ENCODE measurements at places on chromosomes 2 and 18.

DNA sequence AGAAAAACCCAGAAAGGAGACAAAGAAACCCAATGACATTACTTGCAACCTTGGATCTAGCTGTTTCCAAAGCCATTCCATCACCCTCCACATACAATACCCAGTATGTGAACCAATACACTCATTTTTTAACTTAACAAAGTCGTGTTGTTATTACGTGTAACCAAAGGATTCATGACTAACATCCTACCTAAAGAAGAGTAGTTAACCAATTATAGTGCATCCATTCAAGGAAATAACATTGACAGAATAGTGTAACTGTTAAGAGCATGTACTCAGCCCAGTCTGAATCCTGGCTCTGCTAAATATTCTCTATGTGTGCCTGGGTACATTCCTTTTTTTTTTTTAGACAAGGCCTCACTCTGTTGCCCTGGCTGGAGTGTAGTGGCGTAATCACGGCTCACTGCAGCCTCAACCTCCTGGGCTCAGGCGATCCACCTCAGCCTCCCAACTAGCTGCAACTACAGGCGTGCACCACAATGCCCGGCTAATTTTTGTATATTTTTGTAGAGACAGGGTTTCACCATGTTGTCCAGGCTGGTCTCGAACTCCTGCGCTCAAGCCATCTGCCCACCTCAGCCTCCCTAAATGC lies 9.9 kb downstream of the TLK1 start:
- DNase-seq, result no peak

DNA sequence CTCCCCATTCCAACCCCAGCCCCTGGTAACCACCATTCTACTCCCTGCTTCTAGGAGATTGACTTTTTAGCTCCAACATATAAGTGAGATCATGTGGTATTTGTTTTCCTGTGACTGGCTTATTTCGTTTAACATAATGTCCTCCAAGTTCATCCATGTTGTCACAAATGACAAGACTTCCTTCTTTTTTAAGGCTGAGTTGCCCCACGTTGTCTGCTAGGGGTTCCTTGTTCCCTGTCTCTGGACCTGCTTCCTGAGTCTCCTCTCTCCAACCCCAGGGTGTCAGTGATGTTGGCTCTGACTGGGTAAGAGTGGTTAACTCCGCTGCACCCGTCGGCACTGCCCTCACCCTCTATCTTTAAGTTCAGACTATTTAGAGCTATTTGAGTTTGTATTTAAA lies 175.2 kb downstream of the SH3RF3 start:
- no peak for DNase-seq

DNA sequence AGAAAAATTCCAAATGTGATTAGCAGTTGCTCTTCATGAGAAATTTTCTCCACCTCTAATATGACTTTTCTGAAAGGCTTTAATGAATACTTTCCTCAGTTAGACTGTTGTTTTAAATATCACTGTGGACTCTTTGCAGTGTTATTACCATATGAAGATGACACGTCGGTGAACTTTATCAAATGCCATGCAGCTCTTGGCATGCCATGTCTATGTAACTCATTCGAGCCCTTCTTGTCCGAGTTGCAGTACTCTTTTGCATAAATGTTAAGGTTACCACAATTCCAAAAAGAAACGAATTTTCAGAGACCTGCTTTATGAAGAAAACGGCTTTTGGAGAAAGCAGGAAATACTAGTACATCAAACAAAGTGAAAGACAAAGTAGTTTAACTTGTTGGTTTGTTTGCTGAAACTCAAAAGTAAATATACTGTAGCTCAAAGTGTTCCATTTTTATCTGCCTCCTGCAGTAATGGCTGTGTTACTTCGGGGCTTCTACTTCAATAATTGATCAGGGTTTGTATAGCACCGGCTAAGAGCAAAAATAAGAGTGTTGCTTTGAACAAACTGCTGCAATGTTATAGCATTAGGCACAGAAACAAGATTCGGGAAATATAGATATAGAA lies 204.1 kb downstream of the ARHGAP15 start:
- no peak for DNase-seq

GRCh38 chr2:239566995-239567568 lies 166.3 kb upstream of the HDAC4 start:
- DNase-seq, result no peak

DNA sequence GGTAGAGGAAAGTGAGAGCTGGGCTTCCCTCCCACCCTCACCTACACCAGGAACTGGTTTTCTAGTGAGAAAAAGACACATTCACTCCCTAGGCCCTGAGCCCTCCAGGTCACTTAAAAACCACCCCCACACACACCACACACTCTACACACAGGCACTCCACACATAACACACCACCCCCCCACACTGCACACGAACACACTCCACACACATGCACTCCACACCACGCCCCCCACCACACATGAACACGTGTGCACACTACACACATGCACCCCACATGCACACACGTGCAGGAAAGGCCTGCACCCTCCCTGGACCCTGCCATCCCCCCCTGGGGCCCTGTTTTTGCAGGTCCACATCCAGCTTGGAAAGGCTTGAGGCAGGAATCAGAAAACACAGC lies 67.6 kb downstream of the RALBP1 start:
- DNase-seq, result no peak

GRCh38 chr2:82256983-82257632 lies 1952.6 kb upstream of the LRRTM1 start:
- DNase-seq, result no peak

- no peak for DNase-seq
These were observed 69.9 kb downstream of the KCNH7 start for GRCh38 chr2:162768656-162769055.

GRCh38 chr2:5190023-5190422 lies 502.2 kb upstream of the SOX11 start:
- no peak for DNase-seq

DNA sequence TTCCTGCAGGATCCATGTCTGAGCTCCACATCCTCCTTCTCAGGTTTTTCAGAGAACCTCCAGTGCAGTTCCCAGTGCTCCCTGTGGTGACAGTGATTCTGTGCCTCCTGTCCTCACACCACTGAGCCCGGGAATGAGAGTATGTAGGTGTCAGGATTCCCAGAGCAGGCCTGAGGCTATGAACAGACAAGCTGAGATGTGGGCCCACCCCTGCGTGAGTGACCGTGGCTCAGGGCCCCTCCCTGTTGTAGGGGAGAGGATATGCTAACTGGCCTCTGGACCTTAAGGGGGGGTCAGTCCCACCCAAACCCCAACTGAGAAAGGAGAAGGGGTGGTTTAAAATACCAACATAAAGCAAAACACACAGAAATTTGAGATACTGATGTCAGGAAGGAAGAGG lies 104.8 kb upstream of the RAB12 start:
- DNase-seq, result no peak

GRCh38 chr18:57941841-57942489 lies 102.1 kb upstream of the NEDD4L start:
- no peak for DNase-seq

GRCh38 chr18:24470022-24470618 lies 9.7 kb downstream of the HRH4 start:
- no peak for DNase-seq

GRCh38 chr2:219596954-219597551 lies 604 bp upstream of the STK11IP start:
- DNase-seq, result no peak

DNA sequence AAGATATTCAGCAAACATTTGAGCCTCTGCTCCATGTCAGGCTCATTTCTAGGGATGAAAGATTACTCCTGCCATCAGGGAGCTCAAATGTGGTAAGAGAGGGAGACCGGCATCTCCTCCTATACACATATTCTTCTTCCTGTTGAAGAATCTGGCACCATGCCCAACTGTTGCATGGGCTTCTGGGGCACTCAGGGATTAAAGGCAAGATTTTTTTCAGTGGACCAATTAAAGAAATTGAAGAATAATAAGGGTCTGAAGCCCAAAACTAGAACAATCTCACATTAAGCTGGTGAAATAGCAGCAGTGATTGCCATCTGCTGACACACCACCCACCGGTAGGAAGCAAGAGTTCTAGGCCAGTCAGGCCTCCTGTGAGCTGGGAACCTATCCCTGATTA lies 145.4 kb upstream of the LYPD6 start:
- DNase-seq, result no peak

- DNase-seq, result no peak
These were observed 617.4 kb upstream of the SALL3 start for GRCh38 chr18:78362198-78362597.

DNA sequence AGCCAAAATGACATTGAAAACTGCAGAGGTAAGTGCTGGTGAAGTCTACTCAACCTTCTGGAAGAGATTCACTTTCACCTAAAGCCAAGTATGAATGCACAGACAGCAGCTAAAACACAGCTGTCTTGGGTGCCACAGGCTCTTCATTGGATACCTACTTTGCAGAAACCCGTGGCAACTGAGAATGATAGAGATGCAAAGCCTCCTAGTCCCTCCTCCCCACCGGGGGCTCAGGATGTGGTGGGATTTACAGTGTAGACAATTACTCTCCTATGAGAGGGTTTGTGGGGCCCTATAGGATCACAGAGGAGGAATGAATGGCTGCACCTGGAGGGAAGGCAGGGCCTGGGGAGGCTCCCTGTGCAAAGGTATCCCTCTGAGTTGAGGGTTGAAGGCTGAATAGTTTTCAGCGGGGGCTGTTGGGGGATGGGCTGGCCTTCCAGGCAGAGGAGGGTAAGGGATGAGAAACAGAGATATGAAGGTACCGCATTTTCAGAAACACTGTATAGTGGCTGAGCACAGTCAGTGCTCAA lies 131.6 kb downstream of the RNF144A start:
- DNase-seq, result no peak

DNA sequence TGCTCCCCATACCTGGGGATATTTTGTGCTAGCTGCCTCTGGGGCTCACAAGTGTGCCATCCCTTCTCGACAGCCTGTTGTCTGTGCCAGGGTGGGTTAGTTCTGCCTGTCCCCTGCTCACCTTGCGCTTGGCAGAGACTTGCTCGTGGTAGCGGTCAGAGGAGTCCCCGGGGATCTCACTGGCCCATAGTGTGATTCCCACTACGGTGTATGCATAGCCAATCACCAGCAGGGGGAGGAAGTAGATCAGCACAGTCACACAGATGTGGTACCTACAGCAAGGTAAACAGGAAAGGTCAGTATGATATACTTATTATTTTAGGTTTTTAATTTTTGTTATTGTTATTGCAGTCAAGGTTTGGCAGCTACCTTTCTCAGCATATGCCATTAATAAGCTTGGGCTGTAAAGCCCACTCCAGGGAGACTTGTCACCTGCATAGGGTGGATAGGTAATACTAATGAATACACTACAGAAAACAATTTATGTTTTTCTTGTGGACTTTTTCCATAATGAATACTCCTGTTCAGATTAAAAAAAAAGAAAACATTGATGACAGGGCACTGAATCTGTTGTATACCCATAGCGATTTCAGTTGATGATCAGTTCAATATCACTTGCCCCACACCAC lies 95.2 kb downstream of the POLE4 start:
- DNase-seq, result no peak

GRCh38 chr18:47758000-47758399 lies 172.5 kb downstream of the SMAD2 start:
- no peak for DNase-seq

GRCh38 chr2:238256111-238256510 lies 16.3 kb upstream of the HES6 start:
- no peak for DNase-seq

- no peak for DNase-seq
These were observed 273.9 kb downstream of the MYT1L start for GRCh38 chr2:2057125-2057721.

GRCh38 chr18:6807515-6808257 lies 78.2 kb downstream of the ARHGAP28 start:
- DNase-seq, result no peak

GRCh38 chr2:241073166-241074064 lies 28.7 kb downstream of the MTERF4 start:
- no peak for DNase-seq

DNA sequence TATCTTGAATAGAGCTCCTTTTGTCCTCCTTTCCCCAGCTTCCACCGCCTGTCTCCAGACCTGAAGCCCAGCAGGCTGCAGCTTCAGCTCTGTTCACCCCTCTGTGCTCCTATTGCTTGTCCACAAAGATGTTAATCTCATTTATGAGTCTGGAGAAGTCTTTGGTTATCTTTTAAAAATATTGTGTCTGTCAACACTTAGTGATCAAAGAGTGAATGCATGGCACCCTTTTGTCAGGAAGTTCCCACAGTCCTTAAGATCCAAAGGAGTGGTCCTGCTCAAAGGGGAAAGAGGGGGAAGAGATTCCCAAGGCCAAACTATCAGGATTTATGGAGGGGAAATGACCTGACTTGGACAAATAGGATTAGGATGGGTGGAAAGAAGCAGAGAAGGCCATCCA lies 118.9 kb downstream of the ACAA2 start:
- no peak for DNase-seq

GRCh38 chr2:7906431-7906830 lies 775.4 kb upstream of the ID2 start:
- DNase-seq, result no peak

DNA sequence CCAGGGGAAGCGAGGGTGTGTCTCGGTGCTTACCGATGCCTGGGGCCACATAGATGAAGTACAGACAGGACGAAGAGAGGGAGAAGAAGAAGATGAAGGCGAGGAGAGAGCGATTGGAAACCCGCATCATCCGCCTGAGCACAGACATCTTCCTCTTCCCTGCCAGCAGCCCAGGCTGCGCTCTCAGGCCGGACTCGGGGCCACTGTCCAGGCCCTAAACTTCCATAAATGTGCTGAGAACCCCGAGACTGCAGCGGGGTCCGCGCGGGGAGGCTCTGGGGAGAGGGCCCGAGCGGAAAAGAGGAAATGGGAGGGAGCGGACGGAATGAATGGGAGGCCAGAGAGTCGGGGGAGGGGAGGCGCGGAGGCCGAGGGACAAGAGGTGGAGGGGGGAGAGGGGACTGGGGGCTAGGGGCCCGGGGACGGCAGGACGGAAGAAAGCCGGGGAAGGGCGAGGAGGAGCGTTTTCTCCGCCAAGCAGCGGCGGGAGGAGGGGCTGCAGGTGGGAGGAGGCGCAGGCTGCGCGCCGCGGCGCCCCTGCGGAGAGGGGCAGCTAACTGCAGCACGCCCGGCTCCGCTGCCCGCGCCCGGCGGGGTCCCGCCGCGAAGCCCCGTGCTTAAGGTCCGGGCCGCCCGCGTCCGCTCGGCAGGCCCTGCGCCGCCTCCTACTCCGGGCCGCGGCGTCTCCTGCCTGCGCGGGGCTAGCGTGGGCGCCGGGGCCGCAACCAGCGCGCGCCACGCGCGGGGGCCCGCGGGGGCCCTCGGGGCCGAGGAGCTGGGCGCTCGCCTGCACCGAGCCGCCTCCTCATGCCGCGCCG lies at the start of gene B4GALT6:
Gene B4GALT6, minus strand, starts transcription at position 303 of the 818 bp plus-strand sequence. Its CDS starts 155 bp downstream, at position 148.
- no peak for DNase-seq

DNA sequence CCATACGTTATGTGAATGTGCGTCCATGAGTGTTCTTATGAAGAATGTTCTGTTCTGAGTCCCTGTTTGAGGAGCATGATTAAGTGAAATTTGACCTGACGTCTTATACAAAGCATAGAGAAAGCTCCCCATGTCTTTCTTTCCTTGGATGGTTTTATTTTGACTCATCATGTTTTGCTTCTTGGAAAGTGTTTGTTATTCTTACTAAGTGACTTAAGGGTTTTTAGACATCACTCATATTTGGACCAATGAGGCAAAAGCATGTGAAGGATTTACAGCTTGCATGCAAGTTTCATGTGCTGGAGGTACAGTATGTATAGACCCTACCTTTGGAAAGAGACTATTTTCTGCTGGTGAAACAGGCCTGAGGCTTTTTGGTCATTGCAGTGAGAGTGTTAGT lies 33.5 kb upstream of the ZEB2 start:
- no peak for DNase-seq

GRCh38 chr2:168601741-168602140 lies 145.7 kb downstream of the CERS6 start:
- DNase-seq, result no peak

GRCh38 chr2:227576110-227576509 lies 22.6 kb upstream of the SCYGR2 start:
- DNase-seq, result no peak

- no peak for DNase-seq
These were observed 124.6 kb upstream of the CYP1B1 start for GRCh38 chr2:38200598-38200997.
